NCI-H2029 treated with DMSO at 0.1 percent for 48 hours (cell line): ENCODE measurements at places on chromosomes 2 and 18.

DNA sequence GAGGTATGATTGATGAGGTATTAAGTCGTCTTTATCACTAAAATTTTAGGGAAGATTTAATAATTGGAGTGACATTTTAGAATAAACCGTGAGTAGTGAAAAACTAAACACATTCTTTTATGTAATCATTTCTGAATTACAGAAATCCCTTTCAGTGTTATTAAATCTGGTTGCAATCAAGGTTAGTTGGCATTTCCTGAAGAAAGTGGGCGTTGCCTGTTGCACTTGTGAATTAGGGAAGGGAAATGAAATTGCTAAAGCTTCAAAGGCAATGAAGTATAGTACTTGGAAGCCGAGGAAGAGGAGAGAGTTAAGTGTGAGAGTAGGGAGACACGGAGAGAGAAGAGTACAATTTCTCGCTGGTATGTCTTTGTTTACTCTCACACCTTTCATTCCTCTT is 274.5 kb downstream of the SLC8A1 start:
- no peak for DNase-seq

DNA sequence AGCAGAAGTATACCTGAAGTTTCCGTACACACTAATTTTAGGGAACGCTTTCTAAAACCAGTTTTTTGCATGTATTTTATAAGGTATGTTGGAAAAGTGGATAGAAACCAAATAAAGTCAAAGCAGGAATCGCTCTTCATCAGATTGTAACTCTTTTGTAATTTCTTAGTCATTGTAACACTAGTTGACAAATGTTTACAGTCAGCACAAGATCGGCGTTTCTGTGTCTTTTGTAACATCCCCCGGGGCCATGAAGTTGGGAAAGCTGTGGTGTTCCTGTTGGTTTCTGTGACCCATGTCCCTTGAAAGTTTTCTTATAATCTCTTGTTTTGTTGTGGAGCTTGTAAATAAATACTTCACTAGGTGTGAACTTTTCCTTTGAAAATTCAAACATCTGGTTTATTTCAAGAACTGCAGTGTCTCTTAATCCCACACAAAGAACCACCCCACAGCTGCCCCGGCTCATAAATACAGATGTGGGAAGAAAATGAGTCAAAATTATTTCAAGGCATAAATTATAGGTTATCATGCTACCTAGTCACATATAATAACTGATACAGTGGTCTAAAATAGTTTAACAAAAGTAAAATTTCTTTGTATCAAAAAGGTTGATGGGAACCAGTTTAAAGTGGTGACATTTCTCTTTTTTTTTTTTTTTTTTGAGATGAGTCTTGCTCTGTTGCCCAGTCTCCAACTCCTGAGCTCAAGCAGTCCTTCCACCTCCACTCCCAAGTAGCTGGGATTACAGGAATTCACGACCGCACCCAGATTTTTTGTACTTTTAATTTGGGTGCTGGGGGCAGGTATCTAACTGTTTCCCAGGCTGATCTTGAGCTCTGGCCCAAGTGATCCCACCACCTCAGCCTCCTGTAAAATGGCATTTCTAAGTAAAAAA is 751 bp upstream of the NMI start:
- DNase-seq, result peak; percentile 52

- DNase-seq, result no peak
Observed at GRCh38 chr2:9740382-9741073, 102.7 kb upstream of the TAF1B start.

- no peak for DNase-seq
Observed at GRCh38 chr18:10685484-10685883, 159.7 kb downstream of the NAPG start.

DNA sequence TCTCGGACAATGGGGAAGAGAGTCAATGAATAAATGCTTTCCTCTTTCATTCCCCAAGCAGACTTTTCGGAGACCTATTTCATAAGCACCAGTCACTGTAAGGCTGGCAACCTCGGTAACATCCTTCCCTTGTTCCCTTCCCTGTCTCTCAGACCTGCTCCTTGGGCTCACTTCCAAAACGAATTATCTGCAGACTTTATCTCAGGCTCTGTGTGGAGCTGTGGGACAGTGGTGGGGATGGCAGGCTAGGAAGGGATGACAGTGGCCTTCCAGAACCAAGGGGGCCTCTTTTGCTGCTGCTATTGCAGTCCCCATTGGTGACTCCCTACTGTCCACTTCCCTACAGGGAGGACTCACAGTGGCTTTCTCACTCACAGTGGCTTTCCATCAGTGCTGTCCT is 185.6 kb upstream of the MEX3C start:
- DNase-seq, result no peak

DNA sequence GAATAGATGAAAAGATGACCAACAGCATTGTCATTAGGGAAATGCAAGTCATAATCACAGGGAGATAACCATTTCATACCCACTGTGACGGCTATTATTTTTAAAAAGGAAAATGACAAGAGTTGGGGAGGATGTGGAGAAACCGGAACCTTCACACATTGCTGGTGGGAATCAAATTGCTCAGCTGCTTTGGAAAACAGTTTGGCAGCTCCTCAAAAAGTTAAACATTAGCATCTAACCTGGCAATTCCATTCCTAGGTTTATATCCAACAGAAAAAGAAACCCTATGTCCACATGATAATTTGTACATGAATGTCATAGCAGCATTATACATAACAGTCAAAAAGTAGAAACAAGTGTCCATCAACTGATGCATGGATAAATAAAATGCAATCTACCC is 58.2 kb downstream of the KCNG3 start:
- DNase-seq, result no peak

DNA sequence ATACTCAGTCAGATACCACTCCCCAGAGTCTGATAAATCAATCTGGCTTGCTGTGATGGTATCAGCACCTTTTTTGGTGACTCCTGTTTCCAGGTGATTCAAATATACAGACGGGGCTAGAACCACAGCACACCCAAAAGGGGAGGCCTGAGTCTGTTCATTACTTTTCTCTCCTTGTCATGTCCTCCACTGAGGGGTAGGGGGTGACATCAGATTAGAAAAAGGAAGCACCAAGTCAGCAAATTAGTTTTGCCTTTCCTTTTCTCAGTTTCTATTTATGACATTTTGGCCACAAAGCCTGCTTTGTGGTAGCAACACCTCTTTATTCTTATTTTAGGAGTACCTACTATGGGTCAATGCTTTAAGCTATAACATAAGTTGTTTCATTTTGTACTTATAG is 127.4 kb downstream of the CCDC102B start:
- no peak for DNase-seq

- no peak for DNase-seq
Observed at GRCh38 chr2:212908031-212908430, 243.4 kb downstream of the IKZF2 start.

GRCh38 chr18:10913919-10914318 is 235.4 kb downstream of the PIEZO2 start:
- no peak for DNase-seq

DNA sequence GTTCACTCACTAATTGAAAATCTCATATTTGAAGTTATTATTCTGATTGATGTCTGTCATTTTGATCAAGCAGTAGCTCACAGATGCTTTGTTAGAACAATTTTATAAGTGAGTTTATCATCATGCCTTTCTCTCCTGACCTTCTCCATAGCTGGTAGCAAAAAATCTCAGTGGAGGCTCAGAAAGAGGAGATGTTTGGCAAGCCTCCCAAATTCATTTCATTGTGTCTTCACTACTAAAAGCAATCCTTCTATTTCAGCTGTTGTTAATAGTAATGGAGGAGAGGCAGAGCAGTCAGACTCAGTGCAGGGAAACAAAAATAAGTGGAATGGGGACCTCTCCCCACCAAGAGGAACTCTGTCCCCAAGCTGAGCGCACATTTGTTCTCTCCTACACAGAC is 2127.8 kb upstream of the CELF4 start:
- no peak for DNase-seq

GRCh38 chr2:127277028-127277427 is 16.9 kb downstream of the ERCC3 start:
- DNase-seq, result no peak

DNA sequence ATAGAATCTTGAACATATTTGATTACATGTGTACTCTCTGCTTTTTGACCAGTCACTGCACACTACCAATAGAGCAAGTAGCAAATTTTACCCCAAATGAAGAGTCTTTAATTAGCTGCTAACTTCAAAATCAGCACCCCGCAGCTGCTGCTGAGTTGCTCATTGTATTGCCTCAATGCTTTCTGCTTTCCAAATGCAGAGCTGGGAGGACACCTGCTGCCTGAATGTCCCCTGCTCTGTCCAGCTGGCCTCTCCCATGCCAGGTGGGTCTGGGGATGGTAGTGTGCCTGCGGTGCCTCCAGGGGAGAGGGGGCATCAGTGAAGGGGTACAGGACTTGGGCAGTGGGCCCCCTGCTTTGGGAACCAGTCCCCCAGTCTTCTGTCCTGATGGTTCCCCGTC is 184.8 kb downstream of the PRKCE start:
- no peak for DNase-seq

DNA sequence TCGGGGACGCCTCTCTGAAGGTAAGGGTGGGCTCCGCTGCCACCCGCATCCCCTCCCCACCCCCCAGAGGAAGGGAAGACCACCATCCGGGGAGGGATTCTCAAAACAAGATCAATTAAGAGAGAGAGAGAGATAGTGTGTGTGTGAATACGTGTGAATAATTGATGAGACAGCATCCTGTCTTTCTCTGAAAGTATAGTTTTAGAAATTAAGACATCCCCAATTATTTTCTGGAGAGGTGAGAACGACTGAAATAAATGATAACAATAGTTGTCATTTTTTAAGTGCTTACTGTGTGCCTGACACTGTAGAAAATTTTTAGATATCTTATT is 751 bp downstream of the IL18R1 start:
- no peak for DNase-seq

GRCh38 chr18:32507093-32507492 is 36.4 kb upstream of the GAREM1 start:
- no peak for DNase-seq

DNA sequence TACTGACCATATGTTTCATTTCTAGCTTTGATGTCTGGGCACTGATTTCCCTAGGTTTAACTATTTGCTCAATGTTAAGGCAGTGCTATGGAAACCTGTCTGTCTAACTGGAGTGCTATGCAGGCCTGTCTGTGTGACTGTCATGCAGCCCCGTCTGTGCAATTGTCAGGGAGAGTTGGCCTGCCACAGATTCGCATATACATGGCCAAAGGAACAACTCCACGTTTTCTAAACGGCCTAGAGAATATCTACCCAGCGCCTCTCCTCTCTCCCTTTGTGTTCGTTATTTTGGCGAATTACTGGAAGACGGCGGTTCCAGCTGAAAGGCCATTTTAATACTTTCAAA is 59.6 kb upstream of the PSME4 start:
- DNase-seq, result no peak

- DNase-seq, result no peak
Observed at GRCh38 chr18:48814490-48815178, 136.1 kb downstream of the SMAD7 start.

- DNase-seq, result no peak
Observed at GRCh38 chr2:96881349-96882195, 11.7 kb upstream of the SEMA4C start.

DNA sequence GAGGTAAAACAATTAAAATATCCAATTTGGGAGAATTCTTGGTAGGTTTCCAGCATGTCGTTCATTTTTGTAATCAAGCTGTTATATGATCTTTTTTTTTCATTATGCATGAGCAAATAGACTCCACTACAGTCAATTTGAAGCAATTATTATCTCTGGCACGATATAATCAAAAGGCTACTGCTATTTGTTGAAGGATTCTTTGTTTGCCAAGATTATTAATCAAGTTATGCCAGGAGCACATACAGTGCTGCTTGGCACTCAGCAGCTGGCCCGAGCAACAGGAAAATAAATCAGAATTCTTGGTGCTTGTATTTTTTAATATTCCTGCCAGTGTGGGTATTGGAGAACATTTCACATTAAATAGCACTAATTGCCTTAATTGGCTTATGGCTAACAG is 279.5 kb downstream of the RND3 start:
- DNase-seq, result no peak

GRCh38 chr18:23884681-23885375 is 129.7 kb upstream of the TTC39C start:
- DNase-seq, result no peak

GRCh38 chr18:70523035-70523791 is 234.4 kb downstream of the SOCS6 start:
- no peak for DNase-seq

- DNase-seq, result no peak
Observed at GRCh38 chr2:52345082-52345481, 1313.2 kb upstream of the NRXN1 start.

DNA sequence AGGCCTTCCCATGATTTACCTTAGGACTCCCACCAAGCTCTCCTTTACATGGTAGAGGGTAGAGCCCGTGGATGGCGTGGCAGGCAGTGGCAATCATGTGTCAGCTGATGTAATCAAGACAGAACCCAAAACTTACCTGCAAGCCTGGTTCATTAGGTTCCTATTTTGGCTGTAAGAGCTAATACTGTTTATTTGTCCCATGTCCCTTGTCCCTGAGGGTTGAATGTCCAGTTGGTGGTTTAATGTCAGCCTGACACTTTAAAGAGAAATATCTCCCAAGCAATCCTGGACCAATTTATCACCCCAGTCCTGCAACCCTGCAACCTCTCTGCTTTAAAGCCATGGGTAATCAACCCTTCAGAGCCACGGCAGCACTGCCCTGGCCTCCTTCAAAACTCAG is 6.0 kb upstream of the FABP1 start:
- DNase-seq, result no peak

- DNase-seq, result no peak
Observed at GRCh38 chr18:49721981-49722380, 91.4 kb downstream of the ACAA2 start.

DNA sequence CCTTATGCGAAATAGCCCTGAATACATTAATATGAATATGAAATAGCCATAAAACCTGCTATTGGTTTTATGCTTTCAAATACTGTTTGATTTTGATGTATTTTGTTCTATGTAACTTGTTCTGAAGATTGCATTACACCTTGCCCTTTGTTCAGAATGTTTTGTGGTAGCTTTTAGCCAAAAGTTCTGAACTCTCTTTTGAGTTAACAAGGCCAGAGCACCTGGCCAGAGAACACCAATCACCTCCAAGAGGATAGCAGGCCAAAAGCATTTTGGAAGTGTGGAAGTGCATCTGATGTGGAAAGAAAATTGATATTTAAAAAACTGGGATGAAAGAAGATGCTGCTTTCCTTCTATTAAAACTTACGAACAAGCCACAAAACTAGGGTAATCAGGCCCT is 86.6 kb upstream of the PGAP1 start:
- no peak for DNase-seq

GRCh38 chr2:29562896-29563295 is 358.5 kb downstream of the ALK start:
- no peak for DNase-seq

GRCh38 chr2:120625865-120626560 is 109.7 kb upstream of the GLI2 start:
- peak; percentile 87 for DNase-seq

DNA sequence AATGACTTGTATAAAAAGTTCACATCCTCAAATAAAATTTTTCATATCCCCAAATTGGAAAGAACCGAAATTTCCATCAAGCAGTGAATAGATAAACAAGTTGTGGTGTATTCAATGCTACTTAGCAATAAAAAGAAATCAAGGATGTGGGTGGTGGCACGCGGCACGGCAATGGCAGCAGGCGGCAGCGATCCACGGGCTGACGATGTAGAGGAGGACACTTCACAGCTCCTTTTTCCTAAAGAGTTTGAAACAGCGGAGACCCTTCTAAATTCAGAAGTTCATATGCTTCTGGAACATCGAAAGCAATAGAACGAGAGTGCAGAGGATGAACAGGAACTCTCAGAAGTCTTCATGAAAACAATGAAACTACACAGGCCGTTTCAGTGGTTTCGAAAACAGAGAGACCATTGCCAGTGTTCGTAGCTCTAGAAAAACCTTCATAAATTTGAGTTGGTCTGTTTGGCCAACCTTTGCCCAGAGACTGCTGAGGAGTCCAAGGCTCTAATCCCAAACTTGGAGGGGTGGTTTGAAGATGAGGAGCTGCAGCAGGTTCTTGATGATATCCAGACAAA is 9.8 kb upstream of the IL36A start:
- no peak for DNase-seq
